Left lung (tissue), 14 donors: ENCODE measurements at places on chromosomes 6 and 20.

GRCh38 chr6:95417856-95418255 is 159.5 kb upstream of the MANEA start:
- DNase-seq: no peak

DNA sequence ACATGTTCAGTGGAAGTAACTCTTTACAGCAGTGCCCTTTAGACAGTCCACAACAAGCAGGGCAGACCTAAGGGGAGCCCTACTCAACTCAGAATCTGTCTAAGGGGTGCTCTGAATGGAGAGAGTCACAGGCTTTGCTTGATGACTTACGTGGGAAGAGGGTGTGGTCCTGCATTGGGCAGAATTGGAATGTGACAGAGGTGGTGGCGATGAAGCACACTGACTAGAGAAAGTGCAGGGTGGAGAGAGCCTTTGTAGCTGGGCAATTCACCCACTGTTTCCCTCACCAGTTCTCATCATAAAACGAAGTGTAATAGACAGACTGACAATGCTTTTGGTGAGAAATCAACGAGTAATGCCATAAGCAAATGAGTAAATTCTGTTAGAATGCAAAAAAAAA is 11.2 kb downstream of the TP53INP2 start:
- no peak for DNase-seq

GRCh38 chr20:62104791-62105345 is 17.4 kb upstream of the LSM14B start:
- no peak for DNase-seq

GRCh38 chr6:131838051-131838450 is 30.2 kb downstream of the ENPP1 start:
- DNase-seq: no peak

GRCh38 chr6:150767161-150767560 is 98.3 kb upstream of the MTHFD1L start:
- DNase-seq: no peak

GRCh38 chr20:13262671-13263360 is 41.7 kb downstream of the ISM1 start:
- DNase-seq: no peak

GRCh38 chr6:14751645-14752175 is 494.2 kb upstream of the JARID2 start:
- DNase-seq: no peak

DNA sequence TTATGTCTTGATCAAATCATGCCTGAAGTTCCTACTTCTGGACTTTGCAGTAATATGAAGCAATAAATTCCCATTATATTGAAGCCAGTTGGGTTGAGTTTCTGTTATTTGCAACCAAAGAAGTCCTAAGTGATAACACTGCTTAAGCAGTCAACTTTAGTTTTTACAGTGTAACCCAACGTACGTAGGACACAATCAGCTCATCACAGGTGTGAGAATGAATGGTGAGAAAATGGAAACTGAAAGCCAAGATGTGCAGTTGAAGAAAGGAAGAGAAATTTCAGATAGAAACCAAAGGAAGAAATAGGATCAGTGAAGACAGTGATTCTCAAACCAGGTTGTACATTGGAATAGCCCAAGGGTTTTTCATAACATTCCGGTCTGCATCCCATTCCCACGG is 211.4 kb upstream of the ZFP64 start:
- no peak for DNase-seq

DNA sequence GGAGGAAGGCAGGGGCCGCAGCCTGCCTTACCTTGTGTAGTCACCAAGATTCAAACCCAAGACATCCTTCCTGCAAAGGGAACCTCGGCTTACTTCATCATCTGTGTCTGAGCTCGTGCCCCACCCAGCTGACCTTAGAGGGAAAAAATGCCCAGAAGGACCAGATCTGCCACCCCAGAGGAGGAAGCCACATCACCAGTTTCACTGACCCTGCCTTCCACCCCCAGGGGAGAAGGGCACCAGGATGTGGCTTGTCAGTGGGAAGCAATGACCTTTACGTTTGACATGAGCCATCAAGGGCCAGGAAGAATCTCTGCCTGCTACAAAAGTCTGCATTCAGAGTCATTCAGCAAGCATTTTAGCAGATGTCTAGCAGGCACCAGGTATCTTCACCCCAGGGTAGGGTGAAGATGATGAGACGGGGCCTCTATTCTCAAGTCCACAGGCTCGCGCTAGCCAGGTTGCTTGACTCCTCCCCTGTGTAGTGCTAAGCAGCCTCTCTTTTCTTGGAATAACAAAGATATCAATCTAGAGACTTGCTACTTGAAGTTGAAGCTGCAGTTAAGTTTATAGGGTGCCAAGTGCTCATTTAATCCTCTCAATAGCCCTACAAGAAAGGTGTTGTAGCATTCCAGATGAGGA is 28.1 kb downstream of the HM13 start:
- no peak for DNase-seq

DNA sequence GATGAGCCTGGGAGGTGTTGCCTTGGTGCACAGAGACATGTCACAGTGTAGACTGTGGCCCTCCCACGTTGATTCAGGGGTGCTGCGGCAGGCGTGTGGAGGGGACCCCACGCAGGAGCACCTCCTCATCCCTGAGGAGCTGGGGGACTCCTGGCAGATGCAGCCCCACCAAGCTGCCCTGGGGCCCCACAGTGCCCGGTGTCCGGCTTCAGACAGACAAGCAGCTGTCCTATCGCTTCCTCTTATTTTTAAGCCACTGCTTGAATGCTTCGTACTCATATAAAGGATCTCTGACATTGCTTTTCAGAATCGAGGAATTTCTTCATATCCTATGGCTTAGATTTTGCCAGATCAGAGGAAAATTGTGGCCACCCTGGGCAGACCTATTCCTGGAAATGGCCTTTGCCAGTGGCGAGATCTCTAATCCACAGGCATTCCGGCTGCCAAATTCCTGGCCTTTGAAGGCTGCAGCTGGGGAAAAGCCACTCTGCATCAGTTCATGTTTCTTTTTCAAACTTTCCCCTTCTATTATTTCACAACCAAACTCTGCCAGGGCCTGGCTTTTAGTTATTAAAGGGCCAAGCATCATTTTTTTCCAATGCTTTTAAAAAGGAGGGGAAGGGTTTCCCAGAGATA is 337.0 kb downstream of the THBS2 start:
- DNase-seq: no peak

GRCh38 chr6:152879681-152880080 is 103.2 kb downstream of the FBXO5 start:
- no peak for DNase-seq
